ENCODE measurements at places on chromosomes 4 and X. TPM values are rescaled to one million over a fixed set of nuclear protein-coding genes. Genes with fewer than 3 reads are reported as not detected.

- no peaks in the 10 kb centered on the region for H3K4me1 ChIP-seq
- H3K36me3 ChIP-seq = no peaks in the 10 kb centered on the region
- DNase-seq = no peak
- no peak overlapping the region for H3K4me3 ChIP-seq
- no peak overlapping the region for H3K27ac ChIP-seq
Measured at GRCh38 chr4:74608151-74608949, 163.4 kb downstream of the AREG start.

DNA sequence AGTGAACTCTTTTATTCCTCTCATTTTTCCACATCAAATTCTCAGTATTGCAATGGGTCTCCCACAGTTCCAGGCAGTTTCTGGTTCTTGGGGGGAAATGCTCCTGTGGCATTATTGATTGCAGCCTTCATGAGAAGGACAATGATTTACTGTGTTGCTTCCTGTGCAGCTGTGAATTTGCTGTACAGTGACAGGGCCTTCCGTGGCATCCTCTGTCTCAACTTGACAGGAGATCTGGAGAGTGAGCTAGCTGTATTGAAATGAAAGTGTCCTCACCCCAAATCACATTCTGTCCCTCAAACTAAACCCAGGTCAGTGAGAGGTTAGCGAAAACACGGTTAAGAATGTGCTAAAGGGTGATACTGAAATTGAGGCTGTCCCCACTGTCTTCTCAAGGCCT lies 77.1 kb upstream of the ATOH1 start:
- H3K4me3 ChIP-seq = no peak overlapping the region
- H3K36me3 ChIP-seq = no peaks in the 10 kb centered on the region
- no peak overlapping the region for H3K27ac ChIP-seq
- DNase-seq = no peak
- no peaks in the 10 kb centered on the region for H3K27me3 ChIP-seq

The TMPRSS11F gene
- total RNA-seq = not detected

The GAGE1 gene
- not detected for total RNA-seq

DNA sequence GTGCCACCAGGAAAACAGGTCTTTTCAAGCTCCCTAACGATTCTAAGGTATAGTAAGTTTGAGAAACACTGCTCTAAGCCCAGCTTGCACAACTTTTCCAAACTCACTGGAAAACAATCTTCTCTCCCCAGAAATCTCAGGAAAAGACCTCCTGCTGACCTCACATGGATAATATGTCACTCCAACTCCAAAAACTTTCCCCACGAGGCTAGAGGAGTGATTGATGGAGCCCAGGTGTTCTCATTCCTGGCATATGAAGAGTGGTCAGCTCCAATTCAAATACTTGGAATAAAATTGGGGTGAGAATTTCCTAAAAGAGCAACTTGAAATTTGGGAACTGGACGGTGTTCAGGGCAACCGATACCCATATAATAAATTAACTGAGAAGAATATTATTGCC lies 299.9 kb downstream of the PPP4R3C start:
- no peak overlapping the region for H3K27ac ChIP-seq
- H3K4me3 ChIP-seq = no peak overlapping the region
- H3K4me1 ChIP-seq = no peaks in the 10 kb centered on the region
- DNase-seq = no peak
- H3K36me3 ChIP-seq = no peaks in the 10 kb centered on the region

The KLKB1 gene
- not detected for total RNA-seq

DNA sequence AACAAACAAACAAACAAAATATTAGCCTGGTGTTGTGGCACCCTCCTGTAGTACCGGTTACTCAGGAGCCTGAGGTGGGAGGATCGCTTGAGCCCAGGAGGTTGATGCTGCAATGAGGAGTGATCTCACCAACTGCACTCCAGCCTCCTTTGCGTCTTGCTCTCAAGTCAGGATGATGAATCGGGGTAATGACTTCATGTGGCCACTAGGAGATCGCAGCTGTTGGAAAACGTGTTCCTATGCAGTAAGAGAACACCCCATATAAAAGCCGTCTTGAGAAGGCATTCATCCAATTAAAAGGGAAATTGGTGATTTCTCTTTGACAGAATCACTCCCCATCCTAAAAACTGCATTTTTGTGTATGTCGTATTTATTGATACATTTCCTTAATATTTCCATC lies 6.9 kb downstream of the CCNB3 start:
- no peak overlapping the region for H3K4me3 ChIP-seq
- no peak overlapping the region for H3K27ac ChIP-seq
- no peak for DNase-seq
- H3K27me3 ChIP-seq = no peaks in the 10 kb centered on the region
- H3K4me1 ChIP-seq = no peaks in the 10 kb centered on the region

The INTS6L gene
- 11.9 TPM for total RNA-seq

- no peak overlapping the region for H3K4me3 ChIP-seq
- H3K27ac ChIP-seq = no peak overlapping the region
- H3K27me3 ChIP-seq = no peaks in the 10 kb centered on the region
- H3K36me3 ChIP-seq = no peaks in the 10 kb centered on the region
- H3K4me1 ChIP-seq = no peaks in the 10 kb centered on the region
- DNase-seq = no peak
Measured at GRCh38 chrX:57821703-57822387, 88.4 kb downstream of the ZXDA start.

GRCh38 chr4:182808673-182809416 lies 108.3 kb downstream of the DCTD start:
- H3K4me3 ChIP-seq = no peak overlapping the region
- H3K36me3 ChIP-seq = no peaks in the 10 kb centered on the region
- H3K27me3 ChIP-seq = no peaks in the 10 kb centered on the region
- DNase-seq = no peak
- no peak overlapping the region for H3K27ac ChIP-seq

DNA sequence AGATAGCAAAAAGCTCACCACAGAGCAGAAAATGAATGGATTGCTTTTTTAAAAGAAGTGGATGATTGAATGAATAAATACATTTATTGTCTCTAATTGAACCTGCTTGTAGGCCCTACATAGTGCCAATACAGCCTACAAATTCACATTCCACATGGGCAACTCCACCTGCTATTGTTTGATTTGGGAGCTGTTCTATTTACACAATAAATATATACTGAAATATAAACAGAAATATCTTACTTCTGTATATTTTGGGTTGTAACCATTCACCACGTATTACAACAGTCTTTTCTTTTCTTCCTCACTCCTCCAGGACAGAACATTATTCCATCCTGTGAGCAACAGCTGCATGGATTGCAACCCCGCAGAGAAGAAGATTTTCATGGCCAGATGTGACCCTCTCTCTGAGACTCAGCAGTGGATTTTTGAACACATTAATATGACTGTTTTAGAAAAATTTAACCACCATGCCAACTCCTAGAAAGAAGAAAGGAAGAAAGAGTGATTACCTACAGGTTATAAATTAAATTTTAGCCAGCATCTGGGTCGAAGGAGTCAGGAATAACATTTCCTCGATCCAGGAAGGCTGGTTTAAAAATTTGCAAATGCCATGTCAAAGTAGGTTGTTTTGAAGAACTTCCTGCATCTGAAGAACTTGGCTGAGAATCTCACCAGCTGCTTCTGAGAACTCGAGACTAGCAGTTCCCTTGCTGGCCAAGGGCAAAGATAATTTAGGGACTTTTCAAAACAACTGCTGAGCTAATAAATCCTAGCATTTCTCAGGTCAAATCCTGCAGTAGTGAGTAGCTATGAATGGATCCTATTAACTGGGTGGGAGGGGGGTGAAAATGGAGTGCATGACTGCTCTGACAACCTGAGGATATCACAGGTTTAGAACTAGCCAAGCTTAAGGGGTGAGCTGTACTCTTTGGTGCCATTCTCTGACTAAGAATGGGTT lies 128.7 kb upstream of the GALNT7 start:
- no peak for DNase-seq
- H3K36me3 ChIP-seq = no peaks in the 10 kb centered on the region
- no peak overlapping the region for H3K4me3 ChIP-seq
- no peaks in the 10 kb centered on the region for H3K27me3 ChIP-seq

The SORBS2 gene
- total RNA-seq = 246 TPM

The PABPC5 gene
- 0.75 TPM for total RNA-seq

GRCh38 chrX:73913580-73913979 lies 350.6 kb downstream of the CHIC1 start:
- DNase-seq = no peak
- no peaks in the 10 kb centered on the region for H3K4me1 ChIP-seq
- H3K27me3 ChIP-seq = no peaks in the 10 kb centered on the region
- H3K27ac ChIP-seq = no peak overlapping the region
- no peaks in the 10 kb centered on the region for H3K36me3 ChIP-seq

The ATP8A1 gene
- 11.4 TPM for total RNA-seq

- H3K36me3 ChIP-seq = no peaks in the 10 kb centered on the region
- H3K27me3 ChIP-seq = no peaks in the 10 kb centered on the region
- H3K4me3 ChIP-seq = no peak overlapping the region
- no peak overlapping the region for H3K27ac ChIP-seq
- no peak for DNase-seq
- H3K4me1 ChIP-seq = peaks cover 6% of the 10 kb centered on the region
Measured at GRCh38 chrX:47189906-47190305, 3.7 kb upstream of the UBA1 start.

DNA sequence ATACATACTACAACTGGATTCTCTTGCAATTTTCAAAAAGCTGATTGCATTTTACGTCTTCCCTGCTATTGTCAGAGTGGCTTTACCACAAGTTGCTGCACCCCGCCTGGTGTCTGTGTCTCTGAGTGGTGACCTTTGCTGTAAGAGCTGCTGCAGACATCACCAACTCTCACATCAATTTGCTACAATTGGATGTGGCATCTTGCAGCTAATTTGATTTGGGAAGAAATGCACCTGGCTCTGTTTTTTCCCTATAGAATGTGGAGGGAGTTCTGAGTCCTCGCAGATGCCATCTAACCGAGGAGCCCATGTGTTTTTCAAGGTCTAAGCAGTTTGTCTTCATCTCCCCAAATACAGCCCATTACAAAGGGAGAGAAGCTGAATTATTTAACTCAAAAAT lies 73.8 kb upstream of the PHOX2B start:
- no peak overlapping the region for H3K4me3 ChIP-seq
- no peak for DNase-seq
- H3K36me3 ChIP-seq = no peaks in the 10 kb centered on the region
- H3K27me3 ChIP-seq = no peaks in the 10 kb centered on the region
- H3K4me1 ChIP-seq = no peaks in the 10 kb centered on the region

The PAGE3 gene
- total RNA-seq = not detected

GRCh38 chrX:20116087-20116576 lies 575 bp downstream of the MAP7D2 start:
- no peak for DNase-seq
- peaks cover 5% of the 10 kb centered on the region for H3K27me3 ChIP-seq
- no peak overlapping the region for H3K27ac ChIP-seq

DNA sequence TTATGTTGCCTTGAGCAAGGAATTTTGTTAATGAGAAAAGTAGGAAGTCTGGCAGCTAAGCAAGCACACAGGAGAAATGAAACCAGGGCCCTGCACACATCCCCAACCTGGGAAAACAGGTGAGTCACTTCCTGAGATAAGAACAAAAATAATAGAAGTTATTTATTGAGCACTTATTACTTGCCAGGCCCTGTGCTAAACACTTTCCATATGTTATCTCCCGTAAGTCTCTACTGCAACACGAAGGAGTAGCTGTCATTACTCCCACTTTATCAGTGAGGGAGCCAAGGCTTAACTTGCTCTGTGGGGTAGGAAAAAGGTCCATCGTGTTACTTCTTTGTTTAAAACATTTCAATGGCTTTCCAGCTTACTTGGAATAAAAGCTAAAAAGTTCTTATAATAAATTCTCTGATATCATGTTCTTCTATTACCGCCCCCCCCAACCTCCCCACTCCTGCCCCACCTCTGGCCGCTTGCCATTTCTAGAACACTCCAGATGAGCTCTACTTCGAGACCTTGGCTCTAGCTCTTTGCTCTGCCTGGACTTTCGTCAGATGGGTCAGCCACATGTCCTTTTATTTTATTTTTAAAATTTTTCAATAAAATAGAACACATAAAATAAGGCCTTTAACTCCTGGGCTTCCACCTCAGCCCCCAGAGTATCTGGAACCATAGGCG lies 36.3 kb upstream of the PLAC8 start:
- H3K4me3 ChIP-seq = no peak overlapping the region
- no peaks in the 10 kb centered on the region for H3K27me3 ChIP-seq
- H3K4me1 ChIP-seq = no peaks in the 10 kb centered on the region
- no peaks in the 10 kb centered on the region for H3K36me3 ChIP-seq
- no peak overlapping the region for H3K27ac ChIP-seq

GRCh38 chrX:103063191-103063845 lies 653 bp downstream of the BEX1 start:
- H3K27me3 ChIP-seq = no peaks in the 10 kb centered on the region
- no peaks in the 10 kb centered on the region for H3K4me1 ChIP-seq
- H3K4me3 ChIP-seq = peak overlapping the region; percentile 29

DNA sequence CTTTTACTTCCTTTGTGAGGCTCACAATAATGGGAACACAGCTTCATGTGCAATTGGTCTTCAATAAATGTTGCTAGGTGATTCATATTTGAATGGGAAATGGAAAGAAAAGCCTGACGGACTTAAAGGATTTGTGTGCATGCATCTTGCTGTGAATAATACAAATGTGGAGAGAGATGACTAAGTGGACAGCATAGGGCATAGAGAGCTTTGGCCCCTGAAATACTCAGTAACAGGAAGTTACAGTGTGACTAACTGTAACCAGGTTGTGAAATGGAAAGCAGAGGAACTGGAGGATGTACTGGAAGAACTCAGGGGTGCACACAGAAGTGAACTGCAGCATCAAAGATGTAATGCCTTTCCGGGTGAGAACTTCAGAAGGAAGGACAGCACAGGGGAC lies 206.7 kb downstream of the MGST2 start:
- H3K4me3 ChIP-seq = no peak overlapping the region
- peaks cover 6% of the 10 kb centered on the region for H3K4me1 ChIP-seq
- DNase-seq = no peak
- H3K27me3 ChIP-seq = no peaks in the 10 kb centered on the region

DNA sequence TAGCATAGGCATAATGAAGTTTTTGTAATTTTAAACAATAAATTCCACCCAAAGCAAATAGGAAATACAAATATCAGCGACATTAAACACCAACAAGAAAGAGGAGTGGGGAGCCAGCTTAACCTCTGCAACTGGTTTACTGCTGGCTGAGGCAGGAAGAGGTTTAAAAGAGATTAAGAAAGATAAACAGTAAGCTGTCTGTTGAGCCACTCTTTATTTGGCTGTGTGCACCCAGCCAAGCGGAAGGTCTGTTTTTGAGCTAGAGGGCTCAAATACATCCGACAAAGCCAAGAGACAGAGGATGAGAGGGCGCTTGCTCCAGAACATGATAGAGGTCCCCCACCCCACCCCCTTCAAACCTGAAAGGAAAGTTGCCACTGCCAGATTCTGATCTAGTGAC lies 191.4 kb downstream of the MGST2 start:
- no peaks in the 10 kb centered on the region for H3K27me3 ChIP-seq
- H3K27ac ChIP-seq = no peak overlapping the region
- H3K4me1 ChIP-seq = no peaks in the 10 kb centered on the region
- DNase-seq = no peak
- H3K36me3 ChIP-seq = no peaks in the 10 kb centered on the region
- no peak overlapping the region for H3K4me3 ChIP-seq

The CLNK gene
- not detected for total RNA-seq

The AFM gene
- not detected for total RNA-seq

DNA sequence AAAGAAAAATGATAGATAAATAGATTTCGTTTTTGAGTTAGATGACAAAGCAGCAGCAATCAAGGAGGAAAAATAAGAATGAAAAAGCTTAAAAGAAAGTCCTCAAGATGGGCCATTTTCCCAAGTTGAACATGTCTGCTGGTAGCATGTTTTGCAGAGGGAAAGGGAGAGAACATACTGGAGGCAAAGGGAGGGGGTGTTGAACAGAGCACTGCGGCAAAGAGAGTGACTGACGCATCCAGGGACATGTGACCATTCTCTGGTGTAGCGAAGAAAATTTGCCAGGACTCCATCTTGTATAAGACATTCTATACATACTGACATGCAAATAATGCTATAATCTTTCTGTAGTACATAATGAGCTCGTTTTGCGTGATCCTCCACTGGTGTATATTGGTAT lies 1.2 kb downstream of the LINC00632 start:
- no peaks in the 10 kb centered on the region for H3K36me3 ChIP-seq
- no peak for DNase-seq
- no peaks in the 10 kb centered on the region for H3K27me3 ChIP-seq

Measured in ascending aorta (tissue), 2 donors.